ENCODE measurements at places on chromosomes 11 and 22.

DNA sequence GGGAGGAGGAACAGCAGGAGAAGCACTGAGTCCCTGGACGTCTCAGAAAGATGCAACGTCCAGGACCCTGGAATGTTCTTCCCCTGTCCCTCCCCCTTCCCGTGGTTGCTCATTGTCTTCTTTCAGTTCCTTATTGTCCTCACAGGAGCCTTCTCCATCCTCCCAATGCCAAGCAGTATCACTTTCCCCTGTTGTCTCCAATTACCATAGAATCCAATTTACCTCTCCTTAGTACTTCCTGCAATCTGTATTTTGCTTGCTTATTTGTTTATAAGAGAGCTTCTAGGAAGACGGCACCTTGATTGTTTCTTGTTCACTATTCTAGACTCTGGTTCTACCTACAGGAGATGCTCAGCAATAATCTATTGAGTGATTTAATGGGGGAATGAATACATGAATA, 1273.7 kb downstream of the LRRC4C start:
- no peak for DNase-seq

DNA sequence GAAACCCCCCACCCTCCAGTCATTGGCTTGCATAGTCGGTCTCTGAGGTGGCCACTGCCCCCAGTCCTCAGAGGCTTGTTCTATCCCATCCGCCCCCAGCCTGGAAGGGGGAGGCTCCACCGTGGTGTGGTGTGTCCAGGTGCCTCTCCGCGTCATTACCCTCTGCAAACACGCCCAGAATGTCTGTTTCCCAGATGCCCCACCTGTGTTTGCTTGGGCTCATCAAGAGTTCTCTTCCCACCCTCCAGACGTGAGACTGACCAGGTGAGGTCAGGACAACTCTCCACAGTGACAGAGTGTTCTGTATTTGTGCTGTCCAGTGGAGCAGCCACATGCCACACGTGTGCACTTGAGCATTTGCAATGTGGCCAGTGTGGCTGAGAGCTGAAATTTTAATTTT, 24.9 kb downstream of the LRRC10B start:
- DNase-seq, result no peak

DNA sequence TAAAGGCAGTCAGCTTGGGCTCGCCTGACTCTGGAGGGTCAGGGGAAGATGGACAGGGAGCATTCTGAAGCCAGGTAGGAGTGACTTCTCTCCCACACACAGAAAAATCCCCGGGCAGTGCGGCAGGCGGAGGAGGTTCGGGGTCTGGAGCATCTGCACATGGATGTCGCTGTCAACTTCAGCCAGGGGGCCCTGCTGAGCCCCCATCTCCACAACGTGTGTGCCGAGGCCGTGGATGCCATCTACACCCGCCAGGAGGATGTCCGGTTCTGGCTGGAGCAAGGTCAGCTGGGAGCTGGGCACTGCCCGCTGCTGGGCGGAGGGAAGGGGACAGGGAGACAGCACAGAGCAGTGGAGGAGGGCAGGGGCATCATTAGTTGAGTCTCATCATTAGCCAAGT, 13.2 kb upstream of the POU2F3 start:
- DNase-seq, result no peak

DNA sequence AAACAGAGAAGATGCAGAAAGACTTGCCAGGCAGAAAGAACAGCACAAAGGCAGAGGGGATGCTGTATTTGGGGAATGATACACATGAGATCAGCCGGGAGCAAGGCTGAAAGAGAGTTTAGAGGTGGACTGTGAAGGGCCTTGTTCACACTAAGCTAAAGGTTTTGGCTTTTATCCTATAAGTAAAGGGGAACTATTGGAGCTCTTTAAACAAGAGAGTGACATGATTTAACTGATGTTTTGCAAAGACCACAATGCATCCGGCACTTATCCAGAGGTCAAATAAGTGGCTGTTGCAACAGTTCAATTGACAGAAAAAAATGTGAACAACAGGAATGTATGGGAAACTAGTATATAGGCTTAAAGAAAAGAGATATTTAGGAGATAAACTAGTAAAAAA, 64.7 kb upstream of the RRAS2 start:
- DNase-seq, result no peak

DNA sequence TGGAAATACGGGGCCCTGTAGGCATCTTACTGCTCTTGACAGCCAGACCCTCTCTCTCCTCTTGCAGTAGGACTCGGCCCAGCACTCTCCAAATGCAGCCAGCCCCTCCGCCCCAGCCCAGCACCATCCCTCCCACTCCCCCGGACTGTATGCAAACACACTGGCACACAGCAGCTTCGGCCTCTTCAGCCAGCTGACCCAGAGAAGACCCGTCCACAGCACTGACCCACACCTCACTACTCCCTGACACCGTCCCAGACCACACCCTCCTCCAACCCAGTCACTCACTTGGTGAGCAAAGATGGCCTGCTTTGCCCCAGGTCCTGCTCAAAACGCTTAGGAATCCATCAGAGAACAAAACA, 164.6 kb downstream of the IGLL1 start:
- DNase-seq, result no peak

DNA sequence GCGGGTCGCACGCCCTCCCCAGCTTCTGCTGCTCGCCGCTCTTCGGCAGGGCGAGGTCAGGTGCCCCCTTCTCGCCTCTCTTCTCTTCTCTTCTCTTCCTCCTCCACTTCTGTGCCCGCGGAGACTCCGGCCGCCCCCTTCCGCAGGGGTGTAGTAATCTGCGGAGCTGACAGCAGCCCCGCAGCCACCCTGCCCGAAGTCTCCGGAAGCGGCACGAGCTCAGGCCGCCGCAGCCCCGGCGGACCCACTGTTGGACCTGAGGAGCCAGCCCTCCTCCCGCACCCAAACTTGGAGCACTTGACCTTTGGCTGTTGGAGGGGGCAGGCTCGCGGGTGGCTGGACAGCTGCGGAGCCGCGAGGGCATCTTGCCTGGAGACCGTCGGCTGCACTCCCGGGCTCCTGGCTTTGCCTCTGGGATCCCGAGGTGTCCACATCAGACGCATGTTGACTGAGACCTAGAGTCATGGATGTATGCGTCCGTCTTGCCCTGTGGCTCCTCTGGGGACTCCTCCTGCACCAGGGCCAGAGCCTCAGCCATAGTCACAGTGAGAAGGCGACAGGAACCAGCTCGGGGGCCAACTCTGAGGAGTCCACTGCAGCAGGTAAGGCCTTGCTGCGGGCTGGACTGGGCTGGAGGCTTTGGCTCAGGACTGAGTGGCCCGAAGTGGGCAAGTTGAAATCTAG, 486 bp downstream of the STIM1 start:
- DNase-seq, result peak; percentile 28

DNA sequence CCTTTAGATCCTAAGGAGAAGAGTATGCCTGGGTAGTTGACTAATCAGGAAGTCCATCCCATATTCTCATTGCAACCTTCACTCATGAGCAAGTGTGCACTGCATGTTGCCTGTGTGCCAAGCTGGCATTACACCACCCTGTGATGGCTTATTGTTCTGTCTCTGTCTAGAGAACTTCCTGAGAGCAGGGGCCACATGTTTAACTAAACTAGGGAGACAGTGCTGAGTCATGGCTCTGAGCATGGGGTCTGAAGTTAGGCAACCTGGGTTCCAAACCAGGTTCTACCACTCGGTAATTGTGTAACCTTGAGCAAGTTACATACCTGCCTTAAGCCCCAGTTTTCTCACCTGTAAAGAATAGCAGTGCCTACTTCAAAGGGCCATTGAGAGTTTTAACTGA, 39.6 kb downstream of the CSNK2A3 start:
- DNase-seq, result peak; percentile 4

DNA sequence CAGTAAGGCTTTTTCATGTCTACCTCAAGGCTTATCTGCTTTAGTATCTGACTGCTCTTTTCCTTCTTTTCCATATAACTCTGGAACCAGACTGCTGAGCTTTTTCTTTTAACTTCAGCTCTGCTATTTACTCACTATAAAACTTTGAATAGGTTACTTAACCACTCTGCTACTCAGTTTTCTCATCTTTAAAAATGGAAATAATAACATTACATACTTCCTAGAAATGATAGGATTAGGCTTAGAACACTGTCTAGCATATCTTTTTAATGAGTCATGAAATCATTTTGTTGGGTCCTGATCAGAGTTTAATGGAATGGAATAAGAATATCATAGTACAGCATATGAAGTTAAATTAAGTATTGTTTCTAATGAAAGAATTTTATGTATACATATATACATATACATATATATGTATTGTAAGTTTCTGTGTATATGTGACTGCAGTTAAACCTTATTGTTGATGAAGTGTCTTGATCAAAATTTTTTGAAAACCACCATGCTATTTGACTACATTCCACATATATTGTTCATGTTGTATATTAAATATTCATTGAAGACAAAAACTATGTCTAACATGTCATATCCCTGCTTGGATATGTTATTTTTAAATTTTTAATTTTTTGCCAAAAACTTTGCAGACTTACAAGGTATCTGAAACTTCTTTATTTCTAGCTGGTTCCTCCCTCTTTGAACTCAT, 120.2 kb downstream of the METTL15 start:
- peak; percentile 24 for DNase-seq

DNA sequence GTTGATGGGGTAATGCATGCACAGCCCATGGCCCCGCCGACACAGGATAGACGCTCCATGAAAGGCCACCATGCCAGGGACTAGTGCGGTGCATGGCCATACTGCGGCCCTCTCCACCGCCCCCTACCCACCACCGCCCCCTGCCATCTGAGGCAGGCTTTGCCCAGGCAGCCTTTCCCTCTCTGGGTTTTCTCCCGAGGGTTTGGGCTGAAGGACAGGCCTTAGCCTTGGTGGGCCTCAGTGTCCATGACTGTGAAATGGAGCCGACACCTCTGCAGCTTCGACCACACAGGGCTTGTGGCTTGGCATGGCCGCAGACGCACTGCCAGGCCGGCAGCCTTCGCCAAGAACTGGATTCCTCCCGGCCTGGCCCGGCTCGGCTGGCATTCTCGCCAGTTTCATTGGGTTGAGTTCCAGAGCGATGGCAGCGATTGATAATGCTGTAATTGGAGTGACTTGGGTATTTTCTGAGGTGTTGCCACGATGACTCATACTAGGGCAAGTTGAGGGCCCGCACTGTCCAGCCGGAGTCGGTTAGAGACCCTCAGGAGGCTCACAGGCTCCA, 111.3 kb downstream of the WNT7B start:
- no peak for DNase-seq

DNA sequence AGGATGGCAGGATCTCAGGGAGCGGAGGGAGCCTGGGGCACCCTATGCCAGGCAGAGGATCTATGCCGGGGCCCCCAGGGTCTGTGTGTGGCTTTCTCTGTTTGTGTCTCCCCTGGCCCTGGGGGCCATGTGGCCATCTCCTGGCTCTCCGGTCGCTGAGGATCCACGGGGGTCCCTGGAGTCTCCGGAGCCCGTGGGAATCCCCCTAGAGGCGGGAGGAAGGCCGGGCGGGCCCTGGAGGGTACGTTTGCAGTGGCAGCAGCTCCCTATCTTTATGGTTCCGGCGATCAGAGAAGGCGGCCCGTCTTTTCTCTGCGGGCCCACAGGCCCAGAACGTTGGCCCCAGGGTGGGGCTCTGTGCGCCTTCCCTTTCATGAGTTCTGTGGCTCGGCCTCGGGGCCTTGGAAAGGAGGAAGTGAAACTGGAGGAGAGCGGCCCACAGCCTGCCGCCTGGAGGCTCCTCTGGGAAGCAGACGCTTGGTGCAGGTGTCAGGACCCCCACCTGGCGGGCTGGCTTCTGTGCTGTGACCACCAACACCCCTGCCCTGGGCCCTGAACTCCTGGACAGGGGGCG, 82.1 kb downstream of the KCNQ1 start:
- DNase-seq, result no peak

DNA sequence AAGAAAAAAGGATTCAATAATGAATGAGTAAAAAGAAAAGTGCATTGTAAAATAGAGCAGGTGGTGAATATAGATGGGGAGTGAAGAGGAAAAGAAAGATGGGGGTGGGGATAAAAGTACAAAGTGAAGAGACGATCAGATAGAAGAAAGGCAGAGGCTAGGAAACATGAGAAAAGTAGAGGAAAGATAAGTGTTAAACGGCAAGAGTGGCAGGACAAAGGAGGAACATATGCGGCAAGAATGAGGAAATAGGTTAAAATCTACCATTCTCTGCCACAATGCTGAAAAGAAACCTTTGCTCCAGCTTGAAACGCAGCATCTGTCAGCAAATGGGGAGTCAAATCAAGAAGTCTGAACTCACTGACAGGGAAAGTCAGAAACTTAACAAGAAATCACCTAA, 6.8 kb downstream of the FUT4 start:
- DNase-seq, result no peak

DNA sequence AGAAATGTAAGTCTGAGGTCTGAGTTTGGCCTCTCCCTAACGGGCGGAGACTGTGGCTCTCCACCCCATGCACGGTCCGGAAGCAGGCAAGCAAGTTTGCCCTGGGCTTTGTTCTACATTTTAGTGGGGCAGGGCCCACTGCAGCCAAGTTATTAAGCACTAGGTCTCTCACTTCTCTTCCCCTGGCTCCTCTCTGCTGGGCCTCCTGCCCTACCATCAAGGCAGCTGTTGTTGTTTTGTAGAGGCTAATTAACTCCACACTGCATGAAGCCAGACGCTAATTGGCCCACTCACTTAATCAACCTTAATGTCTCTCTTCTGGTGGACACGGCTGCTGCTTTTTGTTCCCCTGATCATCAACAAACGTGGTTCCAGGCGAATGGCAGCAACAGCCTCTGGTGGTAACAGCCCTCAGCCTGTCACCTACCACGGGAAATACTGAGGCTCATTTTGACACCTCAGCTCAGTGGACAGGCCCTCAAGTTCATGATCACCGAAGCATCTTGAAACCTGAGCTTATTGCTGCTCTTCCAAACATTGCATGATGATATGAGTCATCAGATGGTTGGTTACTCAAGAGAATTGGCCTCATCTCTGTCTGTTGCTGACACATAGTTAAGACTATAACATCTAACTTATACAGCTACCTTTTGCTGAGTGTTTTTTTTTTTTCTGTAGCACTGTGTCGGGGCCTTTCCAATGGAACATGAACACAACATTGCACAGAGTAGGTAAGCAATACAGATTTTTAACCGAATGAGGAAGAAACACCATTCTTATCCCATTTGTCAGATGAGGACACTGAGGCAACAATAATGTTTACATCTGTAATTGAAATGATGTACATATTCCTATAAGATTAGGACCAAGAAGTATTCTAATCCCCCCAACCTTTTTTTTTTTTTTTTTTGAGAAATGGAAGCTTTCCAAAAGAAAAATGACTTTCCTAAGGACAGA, 20.8 kb upstream of the LMO2 start:
- peak; percentile 56 for DNase-seq

- no peak for DNase-seq
Measured at GRCh38 chr11:15216678-15217077, 102.0 kb downstream of the INSC start.

DNA sequence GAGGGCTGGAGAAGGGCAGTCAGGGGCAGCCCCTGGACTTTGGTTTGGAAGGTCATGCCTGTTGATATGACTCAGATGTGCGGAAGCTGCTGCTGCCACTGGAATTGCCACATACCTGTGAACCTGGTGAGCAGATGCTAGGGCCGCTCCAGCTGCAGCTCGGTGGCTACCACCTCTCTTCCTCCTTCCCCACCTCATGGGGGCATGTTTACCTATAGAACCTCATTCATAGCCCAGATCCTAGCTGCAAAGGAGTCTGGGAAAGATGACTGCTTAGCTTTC, 17.5 kb upstream of the TSPAN18 start:
- DNase-seq, result peak; percentile 10

GRCh38 chr22:22479999-22480532, 28.5 kb downstream of the ZNF280B start:
- DNase-seq, result peak; percentile 9

Data from RCC 7860 (cell line).